ENCODE measurements at places on chromosomes 5 and 9. TPM values are rescaled to one million over a fixed set of nuclear protein-coding genes. Genes with fewer than 3 reads are reported as not detected.

The ZNF474 gene
- total RNA-seq: not detected

- peak; percentile 73 for DNase-seq
- H3K36me3 ChIP-seq: no peaks in the 10 kb centered on the region
Measured at GRCh38 chr5:95858023-95858461, 35.5 kb upstream of the GLRX start.

DNA sequence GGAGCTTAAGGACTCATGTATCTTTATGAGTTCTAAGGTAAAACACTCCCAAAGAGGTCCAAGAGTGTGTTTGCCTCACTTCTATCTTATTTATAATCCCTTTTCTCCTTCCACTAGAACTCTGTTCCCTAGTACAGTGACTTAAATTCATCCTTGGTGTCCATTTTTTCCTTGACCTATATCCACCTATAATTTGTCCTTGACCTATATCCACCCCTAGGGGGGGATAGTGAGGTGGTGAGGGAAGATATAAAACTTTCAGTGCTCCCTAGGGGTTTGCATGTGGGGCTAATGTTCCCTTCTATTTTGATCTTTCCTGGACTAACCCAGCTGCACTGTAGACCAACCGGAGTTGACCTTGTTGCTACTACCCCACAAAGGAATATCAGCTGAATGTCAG lies 83.5 kb upstream of the GNAQ start:
- no peak for DNase-seq
- H3K27me3 ChIP-seq: no peaks in the 10 kb centered on the region
- H3K4me1 ChIP-seq: peaks cover 7% of the 10 kb centered on the region

- no peaks in the 10 kb centered on the region for H3K4me1 ChIP-seq
- no peaks in the 10 kb centered on the region for H3K36me3 ChIP-seq
- no peak overlapping the region for H3K27ac ChIP-seq
- no peaks in the 10 kb centered on the region for H3K27me3 ChIP-seq
- no peak for DNase-seq
- no peak overlapping the region for H3K4me3 ChIP-seq
Measured at GRCh38 chr9:19223724-19224123, 6.8 kb upstream of the DENND4C start.

GRCh38 chr5:38453921-38454320 lies 102.5 kb downstream of the LIFR start:
- H3K4me3 ChIP-seq: no peak overlapping the region
- no peak overlapping the region for H3K27ac ChIP-seq
- no peaks in the 10 kb centered on the region for H3K27me3 ChIP-seq
- no peaks in the 10 kb centered on the region for H3K4me1 ChIP-seq
- no peak for DNase-seq
- H3K36me3 ChIP-seq: no peaks in the 10 kb centered on the region

GRCh38 chr5:177542816-177543465 lies 11.4 kb downstream of the FAM193B start:
- no peak for DNase-seq
- no peak overlapping the region for H3K4me3 ChIP-seq
- H3K36me3 ChIP-seq: peaks cover 18% of the 10 kb centered on the region
- H3K27ac ChIP-seq: no peak overlapping the region
- H3K27me3 ChIP-seq: no peaks in the 10 kb centered on the region

DNA sequence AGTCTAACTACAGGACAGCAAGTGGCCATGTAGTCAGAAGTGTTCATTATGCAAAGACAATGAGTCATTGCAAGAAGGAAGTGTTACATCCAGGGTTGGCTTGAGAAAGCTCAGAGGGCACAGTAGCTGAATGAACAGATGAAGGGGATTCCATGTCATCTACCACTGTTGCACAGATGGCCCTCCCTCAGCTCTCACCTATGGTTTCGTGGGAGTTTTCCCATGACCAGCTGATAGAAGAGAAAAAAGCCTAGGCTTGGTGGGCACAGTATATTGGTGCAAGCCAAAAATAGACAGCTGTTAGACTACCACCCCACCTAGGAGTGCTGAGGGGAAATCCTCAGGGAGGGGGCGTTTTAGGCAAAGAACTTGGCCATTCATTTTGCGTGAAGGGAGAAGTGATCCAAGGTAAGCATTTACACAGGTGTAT lies 217.0 kb downstream of the DMRT2 start:
- no peaks in the 10 kb centered on the region for H3K27me3 ChIP-seq
- H3K4me1 ChIP-seq: no peaks in the 10 kb centered on the region
- no peak overlapping the region for H3K27ac ChIP-seq
- no peak for DNase-seq
- no peaks in the 10 kb centered on the region for H3K36me3 ChIP-seq
- H3K4me3 ChIP-seq: no peak overlapping the region

The CNTNAP3B gene
- total RNA-seq: 9.3 TPM

The BICD2 gene
- total RNA-seq: 38.6 TPM

The FIBCD1 gene
- 2.7 TPM for total RNA-seq

The CER1 gene
- total RNA-seq: not detected

The STKLD1 gene
- total RNA-seq: 1.2 TPM

DNA sequence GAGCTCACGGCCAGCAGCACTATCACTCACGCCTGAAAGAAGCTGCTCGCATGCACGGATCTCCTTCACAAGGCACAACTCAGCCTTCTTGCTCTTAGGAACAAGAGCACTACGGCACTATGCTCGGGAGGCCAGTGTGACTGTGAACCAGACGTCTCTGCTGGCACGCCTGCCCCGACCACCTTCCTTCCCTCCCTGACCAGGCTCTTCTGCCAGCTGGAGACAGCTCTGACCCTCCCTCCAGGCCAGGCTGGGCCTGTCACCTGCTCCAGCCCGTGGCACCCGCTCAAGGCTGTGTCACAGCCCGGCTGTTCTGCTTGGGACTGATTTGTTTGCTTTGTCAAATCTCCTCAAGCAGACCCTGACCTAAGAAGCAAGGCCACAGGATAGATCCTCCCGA lies 7.0 kb downstream of the TBC1D9B start:
- no peaks in the 10 kb centered on the region for H3K4me1 ChIP-seq
- peaks cover 79% of the 10 kb centered on the region for H3K36me3 ChIP-seq
- H3K4me3 ChIP-seq: no peak overlapping the region
- DNase-seq: no peak

The SLCO6A1 gene
- total RNA-seq: not detected

DNA sequence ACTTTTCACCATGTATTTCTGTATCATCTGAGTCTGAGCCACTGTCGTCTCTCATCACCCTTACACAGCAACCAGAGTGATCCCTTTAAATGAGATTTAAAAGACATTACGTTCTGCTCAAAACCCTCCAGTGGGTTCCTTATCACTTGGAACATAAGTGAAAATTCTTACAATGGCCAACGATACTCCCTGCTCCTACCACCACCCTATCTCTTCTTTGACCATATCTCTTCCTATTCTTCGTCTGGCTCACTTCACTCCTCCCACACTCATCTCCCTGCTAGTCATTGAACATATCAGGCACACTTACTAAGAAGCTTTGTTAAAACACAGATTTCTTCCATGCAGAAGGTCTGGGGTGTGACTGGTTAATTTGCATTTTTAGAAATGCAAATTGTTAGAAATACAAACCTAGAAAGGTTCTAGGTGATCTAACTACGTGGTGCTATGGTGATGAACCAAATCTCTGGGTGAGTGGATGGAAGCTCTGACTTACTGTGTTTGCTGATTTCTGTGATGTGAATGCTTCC lies 166.6 kb upstream of the CD180 start:
- H3K4me3 ChIP-seq: no peak overlapping the region
- no peak overlapping the region for H3K27ac ChIP-seq
- H3K4me1 ChIP-seq: peaks cover 2% of the 10 kb centered on the region
- DNase-seq: no peak
- no peaks in the 10 kb centered on the region for H3K36me3 ChIP-seq

- H3K27me3 ChIP-seq: no peaks in the 10 kb centered on the region
- H3K27ac ChIP-seq: no peak overlapping the region
- no peak overlapping the region for H3K4me3 ChIP-seq
- no peak for DNase-seq
Measured at GRCh38 chr9:86356871-86357866, 3.0 kb upstream of the TUT7 start.

GRCh38 chr9:12185856-12186255 lies 507.3 kb upstream of the TYRP1 start:
- no peaks in the 10 kb centered on the region for H3K27me3 ChIP-seq
- H3K27ac ChIP-seq: no peak overlapping the region
- DNase-seq: no peak
- H3K4me3 ChIP-seq: no peak overlapping the region
- H3K36me3 ChIP-seq: no peaks in the 10 kb centered on the region

The SLC45A2 gene
- total RNA-seq: not detected

Measured in upper lobe of right lung (tissue), 1 donor.